NCI-H2029 (cell line): ENCODE measurements at places on chromosomes 1 and 21.

- DNase-seq = no peak
These were observed 59.5 kb downstream of the ZBTB17 start for GRCh38 chr1:15916417-15916816.

DNA sequence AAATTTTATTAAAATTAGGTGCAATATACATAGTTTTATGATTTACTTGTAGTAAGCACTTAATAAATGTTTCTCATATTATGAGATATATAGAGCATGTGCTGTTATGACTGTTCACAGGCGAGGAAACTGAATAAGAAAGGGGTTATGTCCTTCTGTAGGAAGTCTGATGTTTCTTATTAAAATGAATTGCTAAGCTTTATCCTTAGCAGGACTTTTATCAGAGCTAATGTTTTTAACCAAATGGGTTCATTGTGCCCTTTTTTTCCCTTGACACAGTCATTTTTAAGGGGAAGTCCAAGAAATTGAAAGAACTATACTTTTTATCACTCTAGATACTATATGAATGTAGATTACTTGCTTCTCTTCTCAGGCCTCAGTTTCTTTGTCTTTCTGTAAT is 285.2 kb downstream of the PTPRC start:
- DNase-seq = no peak

GRCh38 chr1:111006556-111006955 is 42.8 kb upstream of the LRIF1 start:
- no peak for DNase-seq

GRCh38 chr1:174584071-174584470 is 136.3 kb downstream of the GPR52 start:
- DNase-seq = no peak

GRCh38 chr1:115245227-115245626 is 92.8 kb downstream of the NGF start:
- no peak for DNase-seq

GRCh38 chr1:23174426-23175110 is 5.9 kb upstream of the LUZP1 start:
- DNase-seq = no peak

GRCh38 chr21:14850394-14850793 is 214.4 kb downstream of the NRIP1 start:
- no peak for DNase-seq

- DNase-seq = no peak
These were observed 11.4 kb downstream of the AMPD2 start for GRCh38 chr1:109630898-109631512.

- peak; percentile 69 for DNase-seq
These were observed 142.1 kb upstream of the IPO9 start for GRCh38 chr1:201686714-201687455.

GRCh38 chr1:108503062-108503733 is 53.1 kb downstream of the NBPF6 start:
- DNase-seq = no peak
